H9 (cell line): ENCODE measurements at places on chromosomes 16 and 17. TPM values are rescaled to one million over a fixed set of nuclear protein-coding genes. Genes with fewer than 3 reads are reported as not detected.
A peak's percentile ranks its signal among the peaks of the same experiment; 100 is the strongest.

The SCARF1 gene
- total RNA-seq = 2.1 and 2.4 TPM in 2 replicates

The TMC8 gene
- 1.0 and 1.9 TPM in 2 replicates for total RNA-seq

The PRSS27 gene
- 3.6 and 5.0 TPM in 2 replicates for total RNA-seq

The G6PC1 gene
- not detected in 2 replicates for total RNA-seq

GRCh38 chr16:35148748-35149147 lies 1689.3 kb downstream of the TP53TG3F start:
- DNase-seq = no peak

GRCh38 chr16:66278111-66278531 lies 88.4 kb upstream of the CDH5 start:
- DNase-seq = peak; percentile 21

- no peak for DNase-seq
These were observed 2.0 kb upstream of the NAE1 start for GRCh38 chr16:66832661-66833305.

DNA sequence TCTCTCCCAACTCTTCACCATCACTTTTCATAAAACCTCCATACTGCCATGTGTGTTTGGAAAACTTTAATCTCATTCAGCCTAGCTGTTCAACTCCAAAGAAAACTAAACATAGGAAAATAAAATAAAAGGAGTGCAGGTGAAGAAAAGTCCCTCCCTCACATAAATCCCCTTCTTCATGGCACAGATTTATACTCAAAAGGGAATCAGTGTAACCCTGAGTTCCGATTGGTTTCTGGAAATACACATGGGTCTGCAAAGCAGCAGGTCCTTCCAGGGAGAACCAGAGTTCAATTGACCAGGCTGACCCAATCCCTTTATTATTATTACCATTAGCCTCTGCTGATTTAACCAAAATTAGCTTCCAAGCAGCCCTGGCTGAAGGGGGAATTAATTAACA lies 8.9 kb upstream of the HOXB2 start:
- no peak for DNase-seq

GRCh38 chr17:1561420-1562175 lies 994 bp downstream of the PITPNA start:
- DNase-seq = no peak

- no peak for DNase-seq
These were observed 19.6 kb upstream of the RFFL start for GRCh38 chr17:35083071-35083470.

DNA sequence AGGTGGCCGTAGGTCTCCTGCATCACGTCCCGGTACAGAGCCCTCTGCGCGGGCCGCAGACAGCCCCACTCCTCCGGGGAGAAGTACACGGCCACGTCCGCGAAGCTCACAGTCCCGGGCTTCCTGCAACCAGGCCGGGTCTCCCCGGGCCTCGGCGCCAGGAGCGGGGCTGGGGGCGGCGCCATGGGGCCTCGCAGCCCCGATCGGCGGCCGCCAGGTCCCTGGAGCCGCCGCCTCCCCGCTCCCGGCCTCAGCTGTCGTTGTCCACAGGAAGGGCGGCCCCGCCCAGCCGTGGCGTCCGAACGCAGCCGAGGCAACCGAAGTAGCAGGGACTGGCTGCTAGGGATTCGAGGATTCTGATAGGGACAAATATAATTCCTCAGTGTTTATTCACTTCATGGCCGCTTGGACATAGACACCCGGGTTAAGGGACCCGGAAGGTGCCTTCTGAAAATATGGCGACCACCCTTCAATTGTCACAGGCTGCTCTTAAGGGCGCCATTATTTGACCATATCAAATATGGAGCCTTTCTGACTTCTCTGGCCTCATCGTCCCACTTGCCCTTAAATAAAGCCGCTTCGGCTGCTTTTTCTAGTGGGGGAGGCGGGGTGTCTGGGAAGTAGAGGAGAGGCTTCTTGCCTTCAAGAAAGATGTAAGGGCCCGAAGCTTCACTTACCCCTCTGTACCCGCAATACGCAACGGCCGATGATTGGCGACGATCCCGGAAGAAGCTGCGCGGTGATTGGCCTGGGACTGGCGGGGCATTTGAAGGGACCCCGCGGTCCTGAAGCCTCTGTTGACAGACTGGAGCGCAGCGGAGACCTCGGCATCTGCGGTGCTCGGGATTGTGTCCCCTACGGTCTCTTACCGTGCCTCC lies at the start of gene ZNF688:
TSS of gene ZNF688 (minus strand) at position 270 of the 878 bp plus-strand sequence. CDS start at position 185, 85 bp downstream.
- peak; percentile 96 for DNase-seq

DNA sequence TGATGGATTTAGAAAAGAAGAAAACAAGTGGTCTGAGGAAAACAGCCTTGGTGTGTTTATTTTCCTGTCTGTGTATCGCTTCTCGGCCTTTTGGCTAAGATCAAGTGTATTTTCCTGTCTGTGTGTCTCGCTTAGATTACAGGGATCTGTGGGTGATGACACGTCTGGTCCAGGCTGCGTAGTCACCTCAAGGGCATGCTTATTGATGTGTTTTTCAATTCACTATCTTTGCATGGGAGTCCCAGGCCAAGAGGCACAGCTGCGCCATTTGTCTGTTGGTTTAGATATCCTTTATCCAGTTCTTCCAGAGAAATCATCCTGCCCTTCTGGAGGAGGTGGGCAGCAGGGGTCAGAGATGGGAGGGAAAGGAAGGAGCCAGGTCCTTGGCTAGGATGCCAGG lies 47.1 kb upstream of the STH start:
- no peak for DNase-seq

- no peak for DNase-seq
These were observed 47.2 kb downstream of the ANKRD11 start for GRCh38 chr16:89442990-89443726.

DNA sequence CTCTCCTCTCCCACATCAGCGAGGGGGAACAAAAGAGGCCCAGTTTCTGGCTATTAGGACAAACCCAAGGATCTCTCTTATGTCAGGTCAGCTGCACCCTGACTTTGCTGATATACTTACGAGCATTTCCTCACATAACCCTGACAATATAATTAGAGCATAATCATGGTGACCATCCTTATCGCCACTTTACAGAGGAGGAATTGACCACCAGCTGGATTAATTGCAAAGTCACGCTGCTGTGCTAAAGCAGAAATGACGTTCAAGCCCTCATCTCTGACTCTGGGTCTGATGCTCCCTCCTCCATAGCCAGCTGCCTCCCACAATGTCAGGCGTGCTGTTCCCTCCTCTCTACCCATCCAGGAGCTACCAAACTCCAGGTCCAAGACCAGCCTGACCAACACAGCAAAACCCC lies 42.6 kb downstream of the TRARG1 start:
- no peak for DNase-seq
